ENCODE measurements at places on chromosomes 3 and 15.

- no peak for DNase-seq
These were observed 89.3 kb downstream of the SLCO3A1 start for GRCh38 chr15:91942720-91943394.

GRCh38 chr3:57896691-57897090 lies 111.5 kb upstream of the FLNB start:
- DNase-seq: no peak

DNA sequence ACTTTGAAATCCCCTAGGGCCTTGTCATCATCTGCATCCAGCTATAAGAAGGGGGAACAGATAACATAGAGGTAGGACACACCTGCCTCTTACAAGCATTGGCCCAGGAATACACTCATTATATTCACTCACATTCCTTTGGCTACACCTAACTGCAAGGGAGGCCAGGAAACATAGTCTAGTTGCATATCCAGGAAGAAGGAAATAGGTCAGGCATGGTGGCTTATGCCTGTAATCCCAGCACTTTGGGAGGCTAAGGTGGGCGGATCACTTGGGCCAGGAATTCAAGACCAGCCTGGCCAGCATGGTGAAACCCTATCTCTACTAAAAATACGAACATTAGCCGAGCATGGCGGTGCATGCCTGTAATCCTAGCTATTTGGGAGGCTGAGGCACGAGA lies 48.8 kb downstream of the GTPBP8 start:
- no peak for DNase-seq

DNA sequence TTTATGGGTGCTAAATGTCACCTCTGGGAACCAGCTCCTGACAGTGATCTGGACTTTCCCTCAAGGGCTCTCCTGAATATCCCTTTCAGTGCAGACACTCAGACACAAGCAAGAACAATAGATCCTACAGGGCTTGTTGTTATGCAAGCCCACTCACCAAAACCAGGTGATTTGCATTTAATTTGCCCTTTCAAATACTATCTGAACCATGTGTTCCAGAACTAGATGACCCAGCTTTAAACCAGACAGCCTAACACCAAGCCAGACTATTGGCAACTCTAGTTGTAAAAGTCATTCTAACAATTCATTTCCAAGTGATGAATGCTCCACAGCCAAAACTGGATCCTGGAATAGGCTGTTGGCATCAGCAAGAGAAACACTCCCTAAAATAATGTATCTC lies 5.6 kb upstream of the ATP8B4 start:
- DNase-seq: no peak
